ENCODE measurements at places on chromosomes 16 and 17. TPM values are rescaled to one million over a fixed set of nuclear protein-coding genes. Genes with fewer than 3 reads are reported as not detected.

RND2 gene
- total RNA-seq, result 0.03 TPM

- peaks cover 7% of the 10 kb centered on the region for H3K4me1 ChIP-seq
- DNase-seq, result no peak
- no peaks in the 10 kb centered on the region for H3K36me3 ChIP-seq
Measured at GRCh38 chr16:85479972-85480726, 133.0 kb upstream of the GSE1 start.

SCARF1 gene
- total RNA-seq, result 0.16 TPM

DNA sequence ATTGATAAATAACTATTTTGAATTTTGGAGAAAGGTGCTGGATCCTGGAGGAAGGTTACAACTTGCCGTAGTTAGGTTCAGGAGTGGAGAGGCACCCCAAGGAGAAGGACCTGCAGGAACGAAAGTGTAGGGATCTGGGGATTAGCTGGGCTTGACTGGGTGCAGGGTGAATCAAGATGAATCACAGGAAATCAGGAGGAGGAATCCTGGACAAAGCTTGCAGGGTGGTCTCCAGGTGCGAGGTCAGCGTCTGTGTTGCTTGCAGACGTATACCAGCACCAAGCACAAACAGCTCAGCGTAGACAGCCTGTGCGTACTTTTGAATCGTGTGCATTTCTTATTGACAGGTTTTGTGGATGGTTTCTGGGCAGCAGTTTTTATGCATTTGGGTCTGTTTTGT lies 144.3 kb downstream of the MSI2 start:
- H3K4me1 ChIP-seq, result peaks cover 46% of the 10 kb centered on the region
- peak overlapping the region; percentile 7 for H3K27ac ChIP-seq
- no peaks in the 10 kb centered on the region for H3K27me3 ChIP-seq
- no peak overlapping the region for H3K4me3 ChIP-seq
- DNase-seq, result peak; percentile 62

DNA sequence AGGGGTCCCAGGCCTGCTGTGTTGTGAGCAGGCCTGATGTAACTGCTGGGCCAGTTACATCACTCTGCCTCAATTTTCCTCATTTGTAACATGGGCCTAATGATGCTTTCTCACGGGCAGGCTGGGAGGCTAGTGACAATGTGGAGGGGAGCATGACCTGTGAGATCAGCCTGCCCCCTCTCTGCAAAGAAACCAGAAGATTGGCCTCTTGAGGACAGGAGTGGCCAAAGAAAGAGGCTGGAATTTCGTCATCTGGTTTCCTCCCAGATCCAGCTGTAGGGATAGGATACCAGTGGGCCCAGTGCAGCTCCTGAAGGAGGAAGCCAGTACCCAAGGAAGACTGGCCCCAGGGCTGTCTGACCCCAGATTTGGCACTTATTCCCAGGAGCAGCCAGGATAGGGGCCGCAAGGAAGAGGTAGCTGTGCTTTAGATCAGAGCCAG lies 615 bp upstream of the SREBF1 start:
- no peak overlapping the region for H3K4me3 ChIP-seq
- H3K27me3 ChIP-seq, result no peaks in the 10 kb centered on the region
- DNase-seq, result peak; percentile 40
- peaks cover 5% of the 10 kb centered on the region for H3K36me3 ChIP-seq

DNA sequence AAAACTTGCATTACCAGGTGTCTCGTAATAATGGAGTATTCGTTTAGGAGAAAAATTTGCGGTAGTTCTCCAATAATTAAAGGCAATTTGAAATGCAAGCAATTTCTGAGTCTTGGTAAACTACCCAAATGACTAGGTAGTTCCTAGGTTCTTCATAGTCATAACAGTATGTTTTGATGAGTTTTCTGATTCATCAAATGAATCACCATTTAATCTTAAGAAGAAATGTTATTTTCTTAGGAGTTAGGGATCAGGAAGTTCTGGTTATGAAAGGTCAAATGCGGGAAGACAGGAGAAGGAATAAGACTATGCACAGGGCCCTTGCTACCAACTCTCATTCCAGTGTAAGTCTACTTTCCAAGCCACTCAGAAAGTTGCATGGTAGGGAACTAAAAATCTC lies 221.5 kb upstream of the SOX9 start:
- H3K4me1 ChIP-seq, result no peaks in the 10 kb centered on the region
- no peak overlapping the region for H3K4me3 ChIP-seq
- no peaks in the 10 kb centered on the region for H3K36me3 ChIP-seq
- DNase-seq, result no peak
